ENCODE measurements at places on chromosomes 2 and 18.

DNA sequence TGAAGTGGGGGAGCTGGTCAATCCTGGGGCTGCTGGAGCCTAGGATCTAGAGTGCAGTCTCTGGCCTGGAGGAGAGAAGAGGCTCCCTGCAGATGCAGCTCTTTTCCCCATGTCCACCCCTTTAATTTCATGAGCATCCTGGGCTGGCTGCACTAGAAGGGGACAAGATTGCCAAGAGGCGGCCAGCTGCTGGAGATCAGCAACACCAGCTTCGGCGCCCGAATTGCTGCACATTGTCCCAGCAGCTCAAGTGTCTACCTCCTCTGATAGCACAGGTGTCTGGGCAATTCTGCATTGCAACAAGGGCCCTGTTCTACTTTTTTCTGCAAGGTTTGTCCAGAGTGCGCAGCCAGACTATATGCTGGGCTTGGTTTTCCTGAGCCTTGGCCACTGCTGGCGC, 125.7 kb downstream of the AGAP1 start:
- no peak for DNase-seq

- DNase-seq = no peak
Measured at GRCh38 chr2:200095436-200095835, 140.1 kb downstream of the MAIP1 start.

- no peak for DNase-seq
Measured at GRCh38 chr18:21203542-21204241, 38.3 kb upstream of the GREB1L start.

DNA sequence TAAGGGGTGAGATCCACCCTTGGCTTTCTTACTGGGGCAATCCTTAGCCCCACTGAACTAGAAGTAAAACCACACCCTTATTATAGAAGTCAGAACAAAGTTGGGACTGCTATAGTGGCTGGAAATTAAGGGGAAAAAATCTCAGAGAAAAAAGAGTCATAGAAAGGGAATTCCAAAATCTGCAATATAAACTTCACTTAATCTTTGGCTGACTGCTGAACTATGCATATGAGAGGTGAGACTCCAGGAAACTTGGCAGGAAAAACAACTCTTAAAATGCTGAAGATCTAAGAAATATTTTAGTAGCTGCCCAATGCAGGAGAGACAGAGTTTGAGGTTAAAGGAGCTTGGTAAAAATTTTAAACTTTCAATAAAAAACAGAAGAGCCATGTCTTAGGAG, 201.8 kb upstream of the FN1 start:
- no peak for DNase-seq

GRCh38 chr2:221505605-221506004, 66.5 kb downstream of the EPHA4 start:
- no peak for DNase-seq

- peak; percentile 33 for DNase-seq
Measured at GRCh38 chr18:76374330-76375281, 120.4 kb downstream of the ZNF516 start.

DNA sequence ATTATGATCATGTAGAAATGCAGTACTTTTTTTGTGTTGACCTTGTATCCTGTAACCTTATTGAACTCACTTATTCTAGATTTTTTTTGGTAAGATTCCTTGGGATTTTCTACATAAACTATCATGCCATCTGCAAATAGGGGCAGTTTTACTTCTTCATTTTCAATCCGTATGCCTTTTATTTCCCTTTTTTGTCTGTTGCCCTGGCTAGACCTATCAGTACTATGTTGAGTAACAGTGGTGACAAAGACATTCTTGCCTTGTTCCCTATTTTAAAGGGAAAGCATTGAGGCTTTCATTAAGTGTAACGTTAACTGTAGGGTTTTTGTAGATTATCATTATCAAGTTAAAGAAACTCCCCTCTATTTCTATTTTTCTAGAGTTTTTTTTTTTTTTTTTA, 92.3 kb downstream of the LYPD1 start:
- no peak for DNase-seq

DNA sequence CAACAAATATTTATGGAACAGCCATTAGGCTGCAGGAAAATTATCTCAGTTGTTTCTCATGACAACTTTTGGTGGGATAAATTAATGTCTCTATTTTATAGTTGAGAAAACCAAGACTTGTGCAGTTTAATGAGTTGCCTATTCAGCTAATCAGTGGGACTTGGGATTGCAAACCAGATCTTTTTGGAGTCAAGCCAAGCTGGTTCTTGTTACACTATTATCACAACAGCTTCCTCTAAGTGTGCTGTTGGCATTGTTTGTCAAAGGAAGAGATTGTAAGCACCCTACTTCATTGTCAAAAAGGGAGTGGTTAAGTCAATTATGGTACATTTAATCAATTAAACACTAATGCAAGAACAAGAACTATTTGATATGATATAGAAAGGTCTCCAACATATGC, 119.2 kb downstream of the PAX3 start:
- no peak for DNase-seq

- DNase-seq = no peak
Measured at GRCh38 chr2:96320728-96321622, 4.1 kb upstream of the ITPRIPL1 start.

GRCh38 chr2:159677654-159678053, 34.7 kb upstream of the MARCHF7 start:
- DNase-seq = no peak

- DNase-seq = no peak
Measured at GRCh38 chr18:59980188-59980637, 80.4 kb downstream of the PMAIP1 start.

DNA sequence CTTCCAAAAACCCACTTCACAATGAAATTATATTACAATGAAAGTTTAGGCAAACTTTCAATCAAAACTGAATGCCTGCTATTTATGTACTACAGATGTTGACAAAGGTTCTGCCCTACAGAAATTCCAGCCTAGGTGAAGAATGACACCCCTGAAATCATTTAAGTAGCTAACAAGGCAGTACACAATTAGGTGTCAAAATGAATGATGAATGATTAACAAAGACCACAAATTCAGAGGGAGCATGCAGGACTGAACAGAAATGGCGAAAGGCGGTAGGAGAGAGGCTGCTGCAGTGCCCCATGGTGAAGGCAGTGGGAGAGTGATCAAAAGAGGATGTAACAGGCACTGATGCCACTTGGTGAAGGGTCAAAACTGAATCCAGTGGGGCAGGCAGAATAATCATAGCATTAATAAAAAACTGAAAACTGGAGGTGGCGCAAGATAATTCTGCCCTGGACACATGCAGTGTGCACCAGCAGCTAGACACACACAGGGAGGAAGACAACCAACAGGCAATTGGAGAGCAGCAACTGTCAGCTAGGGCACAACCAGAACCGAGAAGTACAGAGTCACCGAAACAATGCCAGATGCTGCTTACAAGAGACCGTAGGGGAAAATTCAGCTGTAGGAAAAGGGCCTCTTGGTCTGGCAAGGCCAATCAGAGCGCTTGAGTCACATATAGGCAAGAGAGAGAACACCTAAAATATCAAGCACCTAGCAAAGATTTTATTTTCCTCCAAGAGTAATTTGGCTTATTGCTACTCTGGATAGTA, 4.5 kb downstream of the TMEM131 start:
- no peak for DNase-seq

DNA sequence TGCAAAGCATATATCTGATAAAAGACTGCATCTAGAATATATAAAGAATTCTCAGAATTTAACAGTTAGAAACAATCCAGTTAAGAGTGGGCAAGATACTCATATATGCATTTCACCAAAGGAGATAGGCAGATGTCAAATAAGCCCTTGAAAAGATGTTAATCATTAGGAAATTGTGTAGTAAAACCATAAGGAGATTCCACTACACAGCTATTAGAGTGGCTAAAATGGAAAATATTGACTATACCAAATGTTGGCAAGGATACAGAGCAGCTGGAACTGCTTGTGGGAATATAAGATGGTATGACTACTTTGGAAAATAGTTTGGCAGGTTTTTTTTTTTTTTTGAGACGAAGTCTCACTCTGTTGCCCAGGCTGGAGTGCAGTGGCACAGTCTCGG, 59.5 kb downstream of the CAB39 start:
- DNase-seq = no peak

GRCh38 chr2:20030224-20030623, 17.8 kb upstream of the MATN3 start:
- no peak for DNase-seq

DNA sequence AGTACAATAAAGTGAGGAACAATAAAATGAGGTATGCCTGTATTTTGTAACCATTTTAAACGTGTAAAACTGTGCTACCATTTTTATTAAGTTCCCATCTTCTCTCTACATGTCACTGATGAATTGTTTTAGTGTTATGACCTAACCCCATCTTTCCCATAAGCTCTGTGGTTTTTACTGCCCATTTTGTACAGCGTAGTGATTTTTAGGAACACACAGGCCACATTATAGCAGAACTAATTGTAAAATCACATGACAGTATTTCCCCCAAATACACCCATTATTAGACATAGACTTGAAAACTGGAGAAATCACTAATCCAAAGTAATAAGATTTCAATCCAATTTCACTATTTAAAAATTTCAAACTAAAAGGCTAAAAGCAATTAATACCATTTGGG, 130.7 kb downstream of the TMEM247 start:
- DNase-seq = no peak

- DNase-seq = no peak
Measured at GRCh38 chr18:23958036-23958435, 56.5 kb upstream of the TTC39C start.

- no peak for DNase-seq
Measured at GRCh38 chr2:224333726-224334482, 68.0 kb downstream of the FAM124B start.

DNA sequence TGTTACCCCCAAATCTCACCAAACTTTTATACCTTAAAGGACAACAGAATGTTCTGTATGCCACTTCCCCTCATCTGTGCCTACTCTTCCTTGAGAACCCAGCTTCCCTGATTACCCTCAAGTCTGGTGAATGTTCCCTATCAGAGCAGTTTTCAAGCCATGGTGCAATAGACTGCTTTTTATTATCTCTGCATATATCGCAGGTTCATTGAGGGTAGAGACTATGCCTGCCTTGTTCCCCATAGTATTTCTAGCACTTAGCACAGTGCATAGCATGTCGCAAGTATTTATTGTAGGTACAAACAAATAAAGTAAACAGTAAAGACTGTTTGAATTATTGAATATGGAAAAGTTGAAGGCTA, 146.6 kb downstream of the HAUS1 start:
- DNase-seq = no peak

- no peak for DNase-seq
Measured at GRCh38 chr2:238134393-238134785, 4.1 kb upstream of the KLHL30 start.
